ENCODE measurements at places on chromosomes 3 and 15.

DNA sequence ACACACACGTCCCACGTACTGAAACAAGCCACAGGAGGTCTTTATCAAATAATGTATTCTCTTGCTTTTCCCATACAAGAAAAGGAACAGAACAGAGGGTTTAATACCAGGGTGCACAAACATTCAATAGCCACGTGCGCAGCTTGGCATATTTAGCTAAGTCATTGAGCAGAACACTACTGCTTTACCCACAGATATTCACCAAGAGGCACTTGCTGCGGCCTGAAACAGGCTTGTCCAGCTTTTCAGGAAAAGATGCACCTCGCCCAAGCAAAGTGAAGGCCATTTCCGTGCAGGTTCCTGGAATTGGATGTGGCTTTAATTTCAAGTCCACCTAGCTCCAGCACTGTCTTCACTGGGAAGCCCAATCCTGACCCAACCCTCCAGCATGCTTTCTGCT lies 17.6 kb downstream of the ZDHHC3 start:
- no peak overlapping the region for H3K27ac ChIP-seq
- no peaks in the 10 kb centered on the region for H3K27me3 ChIP-seq
- H3K36me3 ChIP-seq, result no peaks in the 10 kb centered on the region

- peaks cover 37% of the 10 kb centered on the region for H3K4me1 ChIP-seq
- H3K27ac ChIP-seq, result no peak overlapping the region
- H3K27me3 ChIP-seq, result no peaks in the 10 kb centered on the region
- no peak overlapping the region for H3K4me3 ChIP-seq
- no peaks in the 10 kb centered on the region for H3K36me3 ChIP-seq
Observed at GRCh38 chr3:197308591-197308990, 10.2 kb upstream of the DLG1 start.

GRCh38 chr3:72343078-72343477 lies 505.2 kb downstream of the SHQ1 start:
- no peak overlapping the region for H3K4me3 ChIP-seq
- H3K36me3 ChIP-seq, result no peaks in the 10 kb centered on the region
- no peaks in the 10 kb centered on the region for H3K27me3 ChIP-seq
- no peak overlapping the region for H3K27ac ChIP-seq
- no peak for DNase-seq

GRCh38 chr15:89362203-89363101 lies 27.8 kb upstream of the POLG start:
- H3K4me3 ChIP-seq, result no peak overlapping the region
- peaks cover 98% of the 10 kb centered on the region for H3K27me3 ChIP-seq
- no peaks in the 10 kb centered on the region for H3K36me3 ChIP-seq
- H3K27ac ChIP-seq, result no peak overlapping the region

DNA sequence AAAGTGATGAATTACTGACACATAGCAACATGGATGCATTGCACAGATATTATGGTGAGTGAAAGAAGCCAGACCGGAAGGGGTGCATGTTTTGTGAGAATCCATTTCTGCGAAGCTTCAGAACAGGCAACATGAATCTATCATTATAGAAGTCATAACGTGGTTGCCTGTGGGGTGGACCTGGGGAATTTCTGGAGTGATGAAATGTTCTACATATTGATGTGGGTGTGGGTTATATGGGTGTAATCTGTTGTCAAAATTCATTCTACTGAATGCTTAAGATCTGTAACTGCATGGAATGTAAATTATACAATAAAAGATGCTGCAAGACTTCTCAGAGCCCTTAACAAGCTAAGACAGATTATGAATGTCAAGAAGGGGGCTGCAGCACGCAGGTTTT lies 25.2 kb upstream of the TSPAN3 start:
- H3K4me3 ChIP-seq, result no peak overlapping the region
- no peaks in the 10 kb centered on the region for H3K36me3 ChIP-seq
- H3K27me3 ChIP-seq, result no peaks in the 10 kb centered on the region
- no peak for DNase-seq
